Activated T-cell treated with anti-CD3 and anti-CD28 coated beads, Interleukin-2, amount 50 U/mL, for 24 hours (primary cell): ENCODE measurements at places on chromosomes 12 and 14.

DNA sequence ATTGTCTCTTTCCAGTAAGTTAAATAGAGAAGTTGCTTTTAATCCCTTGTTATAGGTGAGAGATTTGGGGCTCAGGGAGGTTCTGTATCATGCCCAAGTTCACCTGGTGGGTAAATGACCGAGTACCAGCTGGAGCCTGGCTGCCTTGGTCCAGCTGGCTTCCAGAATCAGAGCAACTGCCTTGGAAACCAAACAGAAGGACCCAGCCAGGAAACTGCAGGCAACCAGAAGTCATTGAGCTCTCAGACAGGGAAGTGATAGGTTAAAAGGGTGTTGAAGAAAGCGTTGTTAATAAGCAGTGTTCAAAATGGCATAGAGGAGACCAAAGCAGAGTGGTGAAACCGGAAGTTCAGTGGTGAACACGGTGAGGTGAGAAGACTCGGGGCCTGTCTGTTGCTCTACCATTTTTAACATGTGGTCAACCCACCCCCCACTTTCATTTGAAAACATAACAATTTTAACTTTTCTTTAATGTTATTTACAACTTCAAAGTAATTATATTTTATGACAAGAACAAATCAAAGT lies 54.9 kb downstream of the PLEKHG7 start:
- H3K27me3 ChIP-seq, result peaks cover 13% of the 10 kb centered on the region
- H3K4me1 ChIP-seq, result peaks cover 2% of the 10 kb centered on the region
- H3K4me3 ChIP-seq, result no peak overlapping the region
- no peaks in the 10 kb centered on the region for H3K36me3 ChIP-seq
- no peak for DNase-seq

DNA sequence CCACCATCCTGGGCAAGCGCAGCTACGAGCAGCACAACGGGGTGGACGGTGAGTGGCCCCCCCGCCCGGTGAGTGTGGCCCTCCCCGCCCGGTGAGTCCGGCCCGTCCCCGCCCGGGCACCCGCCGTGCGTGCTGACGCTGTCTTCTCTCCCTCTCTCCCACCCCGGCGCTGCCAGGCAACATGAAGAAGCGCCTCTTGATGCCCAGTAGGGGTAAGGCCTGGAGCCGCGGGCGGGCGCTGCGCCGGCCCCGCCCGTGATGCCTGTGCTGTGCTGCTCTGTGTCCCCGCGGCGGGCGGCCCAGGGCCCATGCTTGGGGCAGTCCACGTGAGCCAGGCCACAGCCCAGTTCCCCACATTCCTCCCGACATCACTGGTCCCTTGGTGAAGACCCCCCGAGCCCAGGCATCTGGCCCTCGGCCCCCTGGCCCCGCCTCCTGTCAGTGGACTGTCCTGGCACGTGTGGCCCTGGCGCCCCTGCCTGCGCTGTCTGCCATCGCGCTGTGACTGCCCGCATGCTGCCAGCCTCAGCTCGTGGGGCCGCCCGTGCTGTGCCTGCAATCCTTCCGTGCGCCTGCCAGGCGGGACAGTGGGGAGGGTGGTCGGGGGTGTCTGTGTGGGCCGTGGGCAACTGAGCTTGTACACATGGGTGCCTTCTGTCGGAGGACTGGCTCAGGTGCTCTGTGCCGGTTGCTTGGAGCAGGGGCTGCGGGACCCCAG lies 7.9 kb upstream of the CRIP2 start:
- H3K27me3 ChIP-seq, result no peaks in the 10 kb centered on the region
- peaks cover 59% of the 10 kb centered on the region for H3K36me3 ChIP-seq
- no peak overlapping the region for H3K27ac ChIP-seq
- DNase-seq, result no peak
- H3K4me1 ChIP-seq, result no peaks in the 10 kb centered on the region

- H3K27ac ChIP-seq, result peak overlapping the region; percentile 98
- peaks cover 43% of the 10 kb centered on the region for H3K36me3 ChIP-seq
- peaks cover under 1% of the 10 kb centered on the region for H3K27me3 ChIP-seq
Observed at GRCh38 chr12:50401500-50402081, 906 bp downstream of the LARP4 start.

DNA sequence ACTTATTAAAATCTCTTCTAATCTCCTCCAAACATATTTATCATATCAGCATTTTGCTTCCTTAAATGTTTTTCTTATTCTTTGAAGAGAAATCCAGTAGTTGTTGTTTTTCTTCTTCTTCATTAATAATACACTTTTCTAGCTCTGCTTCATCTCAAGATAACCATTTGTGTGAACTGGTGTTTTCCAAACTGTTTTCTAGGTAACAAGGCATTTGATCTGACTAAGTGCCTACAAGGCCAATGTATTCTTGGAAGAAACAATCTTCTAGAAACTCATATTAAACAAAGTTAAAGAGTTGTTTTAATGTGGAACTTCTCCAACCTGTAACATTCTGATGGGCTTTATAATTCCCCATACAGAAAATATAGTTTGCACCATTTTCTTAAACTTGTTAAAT lies 30.8 kb upstream of the IFNG start:
- H3K4me1 ChIP-seq, result peaks cover 43% of the 10 kb centered on the region
- H3K36me3 ChIP-seq, result no peaks in the 10 kb centered on the region
- DNase-seq, result no peak

- no peaks in the 10 kb centered on the region for H3K27me3 ChIP-seq
- H3K27ac ChIP-seq, result no peak overlapping the region
- H3K4me1 ChIP-seq, result peaks cover 1% of the 10 kb centered on the region
- no peak for DNase-seq
- H3K4me3 ChIP-seq, result no peak overlapping the region
Observed at GRCh38 chr14:91745344-91745743, 13.5 kb upstream of the CATSPERB start.

GRCh38 chr12:132070298-132070697 lies 73.8 kb downstream of the DDX51 start:
- H3K27ac ChIP-seq, result no peak overlapping the region
- H3K36me3 ChIP-seq, result peaks cover 95% of the 10 kb centered on the region
- DNase-seq, result no peak
- no peak overlapping the region for H3K4me3 ChIP-seq
- H3K4me1 ChIP-seq, result peaks cover 20% of the 10 kb centered on the region
- no peaks in the 10 kb centered on the region for H3K27me3 ChIP-seq

DNA sequence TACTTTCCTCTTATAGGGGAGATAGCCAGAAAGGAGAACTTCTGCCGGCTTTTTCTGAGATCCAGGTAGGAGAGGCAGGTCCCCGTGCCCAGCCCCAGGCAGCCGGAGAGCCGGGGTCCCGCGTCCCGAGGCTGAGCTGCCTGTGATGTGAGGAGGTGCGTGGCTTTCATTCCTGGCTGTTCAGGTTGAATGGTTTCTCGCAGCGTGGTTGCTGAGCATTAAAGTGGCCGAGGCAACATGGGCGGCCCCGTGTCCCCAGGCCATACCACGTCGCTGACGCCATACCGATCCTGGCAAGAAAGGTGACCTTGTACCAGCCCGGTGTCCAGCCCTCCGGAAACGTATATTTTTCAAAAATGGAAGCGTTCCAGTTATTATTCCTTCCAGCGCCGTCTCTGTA lies 116.7 kb upstream of the MYL2 start:
- H3K4me1 ChIP-seq, result peaks cover 20% of the 10 kb centered on the region
- no peak for DNase-seq
- H3K36me3 ChIP-seq, result no peaks in the 10 kb centered on the region

GRCh38 chr14:101471723-101472517 lies 89.4 kb upstream of the DIO3 start:
- peak; percentile 11 for DNase-seq
- no peaks in the 10 kb centered on the region for H3K36me3 ChIP-seq
- H3K4me3 ChIP-seq, result no peak overlapping the region
- H3K27me3 ChIP-seq, result peaks cover 15% of the 10 kb centered on the region

- H3K4me3 ChIP-seq, result no peak overlapping the region
- no peaks in the 10 kb centered on the region for H3K4me1 ChIP-seq
- no peaks in the 10 kb centered on the region for H3K27me3 ChIP-seq
- DNase-seq, result no peak
Observed at GRCh38 chr14:55537782-55538181, 42.2 kb upstream of the KTN1 start.

DNA sequence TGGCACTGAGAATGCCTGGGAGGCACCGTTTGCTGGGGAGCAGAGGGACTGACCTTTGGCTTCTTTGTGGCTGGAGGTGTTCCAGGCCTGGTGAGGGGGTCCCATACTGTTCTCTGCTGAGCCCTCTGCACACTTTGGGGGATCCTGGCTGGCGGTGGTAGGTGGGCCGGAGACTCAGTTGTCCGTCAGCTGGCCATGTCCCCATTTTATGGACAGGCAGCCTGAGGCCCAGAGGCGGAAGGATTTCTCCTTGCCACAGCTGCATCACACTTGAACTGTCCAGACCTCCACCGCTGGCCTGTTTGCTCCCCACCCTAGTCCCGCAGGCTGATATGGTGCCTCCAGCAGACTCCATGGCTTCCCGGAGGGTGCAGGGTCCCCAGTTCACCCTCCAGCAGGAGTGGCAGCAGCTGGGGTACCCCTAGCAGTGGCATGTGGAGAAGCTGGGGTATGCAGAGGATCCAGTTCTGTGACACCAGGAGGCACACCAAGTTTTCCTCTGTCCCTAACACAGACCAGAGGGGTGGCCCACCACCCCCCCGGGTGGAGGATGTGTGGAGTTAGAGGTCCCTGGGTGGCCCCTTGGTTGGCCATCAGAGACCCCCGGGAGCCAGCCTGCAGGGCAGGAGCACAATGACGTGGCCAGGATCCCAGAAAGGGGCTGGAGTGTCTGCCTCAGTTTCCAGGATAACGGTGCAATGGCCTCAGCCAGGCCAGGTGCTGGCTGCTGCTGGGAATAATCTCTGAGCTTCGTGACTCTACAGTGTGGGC lies 14.8 kb downstream of the SLC25A29 start:
- H3K4me3 ChIP-seq, result no peak overlapping the region
- H3K36me3 ChIP-seq, result peaks cover 15% of the 10 kb centered on the region
- H3K27me3 ChIP-seq, result no peaks in the 10 kb centered on the region
- peak; percentile 22 for DNase-seq
- H3K4me1 ChIP-seq, result no peaks in the 10 kb centered on the region
- peak overlapping the region; percentile 37 for H3K27ac ChIP-seq

DNA sequence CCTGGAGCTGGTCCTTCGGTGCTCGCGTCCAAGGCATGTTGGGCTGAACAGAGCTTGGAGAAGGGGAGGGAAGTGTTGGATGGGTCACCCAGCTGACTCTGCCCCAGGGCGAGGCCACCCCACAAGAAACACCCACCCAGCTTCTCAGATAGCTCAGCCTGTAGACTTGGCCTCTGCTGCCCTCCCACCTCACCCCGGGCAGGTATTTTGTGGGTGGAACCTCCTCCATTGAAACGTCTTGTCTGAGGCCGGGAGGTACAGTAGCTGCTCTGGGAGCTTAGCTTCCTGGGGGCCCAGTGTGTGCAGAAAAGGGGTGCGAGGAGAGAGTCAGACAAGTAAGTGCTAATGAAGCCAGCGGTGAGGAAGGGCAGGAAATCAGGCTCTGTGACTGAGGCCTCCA lies 54.8 kb upstream of the TSPAN9 start:
- no peaks in the 10 kb centered on the region for H3K27me3 ChIP-seq
- no peak overlapping the region for H3K27ac ChIP-seq
- H3K36me3 ChIP-seq, result no peaks in the 10 kb centered on the region
- no peak overlapping the region for H3K4me3 ChIP-seq

GRCh38 chr12:86091681-86092080 lies 164.5 kb downstream of the MGAT4C start:
- no peak overlapping the region for H3K27ac ChIP-seq
- no peaks in the 10 kb centered on the region for H3K4me1 ChIP-seq
- H3K36me3 ChIP-seq, result no peaks in the 10 kb centered on the region

DNA sequence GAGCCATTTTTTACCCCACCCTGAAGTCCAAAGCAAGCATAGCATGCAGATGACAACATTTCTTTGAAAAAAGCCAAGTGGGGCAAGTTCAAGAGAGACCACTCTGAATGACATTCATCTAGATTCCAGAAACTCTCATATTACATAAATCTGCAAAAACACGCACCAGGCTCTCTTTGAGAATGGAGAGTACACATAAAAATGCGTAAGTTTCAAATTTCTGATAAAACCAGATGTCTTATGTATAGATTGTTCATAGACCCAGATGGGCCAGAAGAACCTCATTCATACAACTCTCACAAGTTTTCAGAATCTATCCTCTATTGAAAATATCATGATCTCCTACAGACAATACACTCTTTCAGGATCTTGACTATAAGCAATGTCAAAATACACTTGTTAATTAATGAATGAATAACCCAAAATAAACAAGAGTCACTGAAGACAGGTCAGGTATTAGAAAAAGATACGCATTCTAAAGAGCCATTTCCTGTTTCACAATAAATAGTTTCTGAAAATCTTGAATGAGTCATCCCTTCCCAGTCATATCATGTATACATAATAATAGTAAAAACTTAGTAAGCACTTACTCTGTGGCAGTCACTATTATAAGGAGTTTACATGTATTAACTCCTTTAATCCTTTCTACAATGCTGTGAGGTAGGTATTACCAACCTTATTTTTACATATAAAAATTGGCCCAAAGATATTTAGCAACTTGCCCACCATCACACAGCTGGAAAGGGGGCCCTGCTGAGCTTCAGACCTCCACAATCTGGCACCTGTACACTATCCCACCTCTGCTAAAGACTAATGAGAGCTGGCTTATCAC lies 72.0 kb downstream of the PPP2R5E start:
- peak overlapping the region; percentile 21 for H3K4me3 ChIP-seq
- peaks cover 61% of the 10 kb centered on the region for H3K4me1 ChIP-seq
- no peak for DNase-seq
- peak overlapping the region; percentile 72 for H3K27ac ChIP-seq

GRCh38 chr14:80679273-80679672 lies 262.3 kb downstream of the CEP128 start:
- no peaks in the 10 kb centered on the region for H3K27me3 ChIP-seq
- H3K27ac ChIP-seq, result no peak overlapping the region
- no peak for DNase-seq
- no peaks in the 10 kb centered on the region for H3K4me1 ChIP-seq

DNA sequence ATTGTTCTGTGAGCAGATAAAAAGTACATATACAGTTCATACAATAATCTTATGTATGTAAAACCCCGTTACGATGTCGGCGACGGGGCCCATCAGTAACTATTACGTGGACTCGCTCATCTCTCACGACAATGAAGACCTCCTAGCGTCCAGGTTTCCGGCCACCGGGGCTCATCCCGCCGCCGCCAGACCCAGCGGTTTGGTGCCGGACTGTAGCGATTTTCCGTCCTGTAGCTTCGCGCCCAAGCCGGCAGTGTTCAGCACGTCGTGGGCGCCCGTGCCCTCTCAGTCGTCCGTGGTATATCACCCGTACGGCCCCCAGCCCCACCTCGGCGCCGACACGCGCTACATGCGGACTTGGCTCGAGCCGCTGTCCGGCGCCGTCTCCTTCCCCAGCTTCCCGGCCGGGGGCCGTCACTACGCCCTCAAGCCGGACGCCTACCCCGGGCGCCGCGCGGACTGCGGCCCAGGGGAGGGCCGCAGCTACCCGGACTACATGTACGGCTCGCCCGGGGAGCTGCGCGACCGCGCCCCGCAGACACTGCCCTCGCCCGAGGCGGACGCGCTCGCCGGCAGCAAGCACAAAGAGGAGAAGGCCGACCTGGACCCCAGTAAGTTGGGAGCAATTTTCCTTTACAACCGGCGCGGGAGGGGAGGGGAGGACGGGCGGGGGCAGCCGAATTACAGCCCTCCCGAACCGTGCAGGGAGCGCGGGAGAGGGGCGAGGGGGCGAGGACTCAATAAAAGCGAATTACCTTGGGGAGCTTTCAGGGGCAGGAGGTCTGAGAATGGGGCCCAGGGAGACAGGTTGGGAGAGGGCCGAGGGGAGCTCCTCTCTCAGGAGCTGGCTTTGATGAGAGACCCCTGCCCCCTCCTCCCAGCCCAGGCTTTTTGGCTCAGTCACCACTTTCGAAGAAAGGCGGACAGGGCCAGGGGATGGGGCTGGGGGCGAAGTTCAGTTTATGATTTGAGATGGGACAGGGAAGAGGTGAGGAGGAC lies at the start of gene HOXC9:
HOXC9 (plus strand) TSS at position 46 of the 999 bp plus-strand sequence; CDS start at position 74, 28 bp downstream.
- peaks cover 34% of the 10 kb centered on the region for H3K4me1 ChIP-seq
- H3K27me3 ChIP-seq, result peaks cover 100% of the 10 kb centered on the region
- H3K36me3 ChIP-seq, result no peaks in the 10 kb centered on the region
